Dermis microvascular lymphatic vessel endothelial cell (primary cell): ENCODE measurements at places on chromosomes 5 and 9. TPM values are rescaled to one million over a fixed set of nuclear protein-coding genes. Genes with fewer than 3 reads are reported as not detected.

- no peak for DNase-seq
These were observed 31.3 kb downstream of the FYB1 start for GRCh38 chr5:39187831-39188731.

- DNase-seq, result no peak
These were observed 8.7 kb upstream of the IRX4 start for GRCh38 chr5:1891391-1891790.

DNA sequence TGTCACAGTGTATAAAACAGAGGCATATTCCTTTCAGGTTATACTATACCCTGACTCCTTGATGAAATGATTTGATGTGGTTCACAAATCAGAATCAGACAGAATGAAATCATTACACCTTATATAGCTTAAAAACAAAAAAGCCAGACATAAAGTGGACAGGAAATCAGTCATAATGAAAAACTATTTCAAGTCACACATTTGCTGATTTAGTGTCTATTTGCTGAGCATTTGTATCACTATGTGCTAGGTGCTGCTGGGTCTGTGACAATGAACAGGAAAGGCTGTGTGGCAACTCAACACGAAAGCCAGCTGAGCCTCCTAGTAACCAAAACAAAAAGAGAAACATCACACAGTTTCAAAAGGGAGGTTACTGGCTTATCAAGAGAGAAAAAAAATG lies 194.0 kb downstream of the EFNA5 start:
- DNase-seq, result peak; percentile 99

DNA sequence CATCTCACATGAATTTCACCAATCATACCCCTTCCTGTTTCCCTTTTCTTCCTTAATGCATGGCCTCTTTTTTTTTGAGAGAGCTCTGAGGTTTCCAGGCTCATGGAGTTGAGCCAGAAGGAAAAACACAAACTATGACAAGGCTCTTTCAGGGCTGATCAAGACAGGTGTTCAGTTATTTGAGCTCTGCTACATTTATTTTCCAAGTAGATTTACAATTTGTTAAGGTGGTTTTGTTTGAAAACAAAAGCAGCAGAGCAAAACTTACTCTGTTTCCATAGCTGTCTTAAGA lies 62.4 kb upstream of the IL7R start:
- DNase-seq, result no peak

DENND1A gene
- total RNA-seq, result 7.1 and 7.6 TPM in 2 replicates

DDX4 gene
- not detected in 2 replicates for total RNA-seq
